ENCODE measurements at places on chromosomes 12 and 14.

- DNase-seq = peak; percentile 69
Observed at GRCh38 chr12:12334367-12335040, 15.5 kb downstream of the MANSC1 start.

- no peak for DNase-seq
Observed at GRCh38 chr12:114406316-114406983, 506 bp upstream of the TBX5 start.

GRCh38 chr12:5864972-5865371 is 80.1 kb downstream of the ANO2 start:
- DNase-seq = no peak

DNA sequence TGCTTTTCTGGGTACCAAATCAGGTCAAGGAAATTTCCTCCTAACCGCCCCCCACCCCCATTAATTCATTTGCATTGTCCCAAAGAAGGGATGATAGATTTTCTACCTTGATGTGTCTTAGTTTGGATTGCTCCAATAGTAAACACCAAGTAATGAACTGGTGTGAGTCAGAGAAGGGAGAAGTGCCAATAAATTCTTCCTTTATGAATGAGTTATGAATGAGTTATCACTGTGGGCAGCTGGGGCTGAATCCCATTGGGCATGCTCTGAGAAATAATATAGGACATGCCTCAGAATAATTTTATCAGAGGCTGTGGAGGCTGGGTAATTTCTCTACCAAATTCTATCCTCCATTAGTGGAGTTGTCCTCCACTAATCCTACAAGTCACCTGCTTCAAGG is 277.9 kb upstream of the FLRT2 start:
- DNase-seq = no peak

DNA sequence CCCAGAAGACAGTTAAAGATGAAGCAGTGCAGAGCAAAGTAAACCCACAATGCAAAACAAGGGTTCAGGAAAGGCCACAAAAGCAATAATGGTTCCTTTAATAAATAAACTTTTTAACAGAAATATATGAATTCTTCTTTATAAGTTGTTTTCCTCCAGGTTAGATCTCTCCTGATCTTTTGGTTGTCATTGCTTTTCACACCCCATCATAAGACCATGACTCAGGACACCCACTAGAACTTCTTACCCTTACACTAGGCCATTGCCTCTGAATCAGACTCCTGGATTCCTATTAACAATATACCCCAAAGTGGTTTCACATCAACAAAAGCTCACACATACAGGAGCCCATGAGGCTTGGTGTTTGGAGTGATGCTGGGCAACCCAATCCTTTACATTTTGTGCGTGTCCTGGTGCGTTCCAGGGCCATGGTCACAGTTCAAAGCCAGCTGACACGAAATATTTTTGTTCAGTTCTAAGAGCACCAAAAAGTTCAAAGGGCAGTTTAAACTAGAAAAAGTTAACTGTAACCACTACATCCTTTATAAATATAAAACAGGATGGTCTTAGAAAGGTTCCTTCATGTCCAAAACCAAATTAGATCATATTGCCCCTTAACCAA is 187.0 kb downstream of the EPS8 start:
- DNase-seq = no peak

DNA sequence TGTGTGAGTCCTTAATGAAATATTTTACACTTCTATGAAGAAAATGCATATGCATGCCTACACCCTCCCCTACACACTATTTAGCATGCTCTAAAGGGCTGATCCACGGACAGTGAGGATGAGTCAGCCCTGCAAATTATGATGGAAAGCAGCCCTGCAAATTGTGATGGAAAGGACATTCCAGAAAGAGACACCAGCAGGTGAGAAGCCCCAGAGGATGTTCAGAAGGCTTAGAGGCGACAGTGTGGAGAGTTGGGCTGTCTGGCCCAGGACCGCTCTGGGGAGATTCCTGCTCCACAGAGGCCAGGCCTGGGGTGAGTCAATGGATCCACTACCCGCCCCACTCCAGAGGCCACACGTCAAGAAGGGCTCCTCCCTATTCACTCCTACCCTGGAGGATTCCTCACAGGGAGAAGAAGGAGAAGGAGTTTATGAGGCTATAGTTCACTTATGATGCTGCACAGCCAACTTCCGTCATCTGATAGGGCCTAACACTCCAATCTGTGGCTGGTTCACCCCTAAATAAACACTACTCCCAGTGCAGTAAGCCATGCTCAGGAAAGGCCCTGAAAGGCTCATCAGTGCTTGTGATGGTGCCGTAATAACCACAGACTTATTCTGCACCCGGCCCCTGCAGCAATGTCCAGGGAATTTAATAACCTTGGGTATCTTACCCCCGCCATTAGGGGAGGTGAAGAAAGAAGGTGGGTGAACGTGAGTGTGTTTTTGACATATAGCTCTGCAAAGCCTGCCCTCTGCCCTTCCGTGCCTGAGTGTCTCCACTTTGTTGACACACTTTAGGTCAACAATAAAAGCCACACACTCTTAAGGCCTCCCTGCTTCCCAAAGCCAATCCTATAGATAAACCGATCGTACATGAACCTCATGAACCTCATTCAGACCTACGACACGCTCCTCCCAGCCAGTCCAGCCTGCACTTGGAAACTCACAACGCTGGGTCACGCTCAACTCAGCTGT is 46.4 kb downstream of the CLMN start:
- DNase-seq = peak; percentile 77

DNA sequence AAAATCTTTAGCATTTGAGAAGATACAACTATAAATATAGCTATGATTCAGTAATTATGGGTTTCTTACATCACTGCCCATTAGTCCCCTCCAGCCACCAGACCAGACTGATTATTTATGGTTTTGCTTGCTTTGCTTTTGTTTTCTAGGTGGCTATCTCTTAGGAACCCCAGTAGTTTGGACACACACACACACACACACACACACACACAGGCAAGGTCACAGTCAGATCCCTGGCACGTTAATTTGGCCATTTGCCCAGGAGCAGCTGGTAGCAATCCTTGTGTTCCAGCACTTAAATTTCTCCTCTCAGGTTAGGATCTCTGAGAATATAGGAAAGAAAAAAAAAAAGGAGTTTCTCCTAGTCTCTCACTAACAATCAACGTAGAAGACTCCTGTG is 90.2 kb upstream of the RESF1 start:
- DNase-seq = no peak

GRCh38 chr12:113149361-113150150 is at the start of gene CFAP73:
CFAP73 (plus strand) TSS chr12:113149724; CDS start chr12:113149858, 134 bp downstream.
- DNase-seq = peak; percentile 74

GRCh38 chr14:81256289-81256960 is 35.7 kb upstream of the GTF2A1 start:
- DNase-seq = no peak

DNA sequence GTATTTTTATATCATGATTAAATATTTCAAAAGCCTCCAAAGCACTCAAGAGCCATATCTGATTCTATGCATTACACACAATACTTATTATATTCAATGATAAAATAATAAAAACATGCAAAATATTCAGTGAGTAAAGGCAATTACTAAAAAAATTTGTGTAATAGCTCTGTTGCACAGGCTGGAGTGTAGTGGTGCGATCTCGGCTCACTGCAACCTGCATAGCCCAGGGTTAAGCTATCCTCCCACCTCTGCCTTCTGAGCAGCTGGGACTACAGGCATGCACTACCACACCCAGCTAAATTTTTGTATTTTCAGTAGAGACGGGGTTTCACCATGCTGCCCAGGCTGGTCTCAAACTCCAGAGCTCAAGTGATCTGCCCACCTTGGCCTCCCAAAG is 45.4 kb downstream of the SBNO1 start:
- DNase-seq = no peak

- DNase-seq = no peak
Observed at GRCh38 chr12:304805-305204, 42.2 kb upstream of the SLC6A13 start.

DNA sequence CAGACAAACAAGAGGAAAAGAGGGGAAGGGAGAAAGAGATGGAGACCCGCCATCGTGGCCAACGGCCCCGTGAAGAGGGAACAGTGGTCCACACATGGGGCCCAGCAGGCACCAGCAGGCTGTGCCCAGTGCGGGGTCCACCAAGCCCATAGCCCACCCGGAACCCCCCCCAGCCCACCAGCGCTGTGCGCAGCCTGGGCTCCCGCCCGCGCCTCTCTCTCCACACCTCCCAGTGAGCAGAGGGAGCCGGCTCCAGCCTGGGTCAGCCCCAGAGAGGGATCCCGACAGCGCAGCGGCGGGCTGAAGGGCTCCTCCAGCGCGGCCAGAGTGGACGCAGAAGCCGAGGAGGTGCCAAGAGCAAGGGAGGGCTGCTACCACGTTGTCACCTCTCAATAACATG is 105.0 kb upstream of the TMTC1 start:
- no peak for DNase-seq

DNA sequence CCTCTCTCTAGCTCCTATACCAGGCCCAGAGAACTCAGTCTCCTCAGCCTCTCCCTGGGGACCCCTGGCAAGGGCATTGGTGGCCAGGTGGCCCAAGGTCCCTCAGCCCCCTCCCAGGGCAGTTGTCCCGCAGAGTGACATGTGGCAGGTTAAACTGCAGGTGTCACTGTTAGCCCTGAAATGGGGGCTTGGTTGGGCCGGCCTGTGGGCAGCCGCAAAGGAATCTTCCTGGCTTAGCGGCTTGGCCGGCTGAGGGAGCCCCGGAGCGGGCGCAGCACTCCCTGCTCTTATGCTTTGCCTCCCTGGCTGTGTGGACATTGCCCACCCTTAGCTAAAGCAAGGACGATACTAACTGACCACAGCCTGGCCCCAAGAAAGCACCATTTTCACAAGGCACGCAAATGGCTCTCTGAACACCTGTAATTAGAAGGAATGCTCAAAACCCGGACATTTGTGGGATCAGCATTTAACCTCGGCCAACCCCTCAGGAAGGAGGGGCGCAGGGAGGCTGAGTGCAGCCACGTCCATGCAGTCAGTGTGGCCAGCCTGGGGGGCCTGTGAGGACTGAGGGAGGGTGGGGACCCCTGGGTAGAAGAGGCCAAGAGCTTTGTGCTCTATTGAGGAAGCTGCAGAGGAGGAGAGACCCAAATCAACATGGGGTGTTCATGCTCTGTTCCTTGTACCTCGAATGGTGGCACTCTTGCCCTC is 82.2 kb downstream of the PAPOLA start:
- peak; percentile 36 for DNase-seq

DNA sequence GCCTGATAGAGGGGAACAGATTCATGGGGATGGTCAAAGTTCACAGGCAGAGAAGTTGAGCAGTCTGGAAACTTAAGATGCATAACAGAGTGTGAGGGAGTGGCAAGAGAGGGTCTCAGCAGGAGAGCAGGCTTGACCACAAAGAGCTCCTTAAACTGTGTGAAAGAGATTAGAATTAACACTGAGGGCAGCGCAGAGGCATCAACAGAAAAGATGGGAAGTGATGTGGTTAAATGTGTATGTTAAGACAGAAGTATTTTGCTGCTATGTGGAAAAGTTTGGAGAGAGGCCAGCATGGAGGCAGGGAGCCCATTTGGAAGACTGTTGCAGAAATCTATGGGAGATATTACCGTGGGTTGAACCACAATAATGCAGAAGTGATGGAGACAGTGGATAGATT is 122.7 kb upstream of the LMNTD1 start:
- DNase-seq = no peak

DNA sequence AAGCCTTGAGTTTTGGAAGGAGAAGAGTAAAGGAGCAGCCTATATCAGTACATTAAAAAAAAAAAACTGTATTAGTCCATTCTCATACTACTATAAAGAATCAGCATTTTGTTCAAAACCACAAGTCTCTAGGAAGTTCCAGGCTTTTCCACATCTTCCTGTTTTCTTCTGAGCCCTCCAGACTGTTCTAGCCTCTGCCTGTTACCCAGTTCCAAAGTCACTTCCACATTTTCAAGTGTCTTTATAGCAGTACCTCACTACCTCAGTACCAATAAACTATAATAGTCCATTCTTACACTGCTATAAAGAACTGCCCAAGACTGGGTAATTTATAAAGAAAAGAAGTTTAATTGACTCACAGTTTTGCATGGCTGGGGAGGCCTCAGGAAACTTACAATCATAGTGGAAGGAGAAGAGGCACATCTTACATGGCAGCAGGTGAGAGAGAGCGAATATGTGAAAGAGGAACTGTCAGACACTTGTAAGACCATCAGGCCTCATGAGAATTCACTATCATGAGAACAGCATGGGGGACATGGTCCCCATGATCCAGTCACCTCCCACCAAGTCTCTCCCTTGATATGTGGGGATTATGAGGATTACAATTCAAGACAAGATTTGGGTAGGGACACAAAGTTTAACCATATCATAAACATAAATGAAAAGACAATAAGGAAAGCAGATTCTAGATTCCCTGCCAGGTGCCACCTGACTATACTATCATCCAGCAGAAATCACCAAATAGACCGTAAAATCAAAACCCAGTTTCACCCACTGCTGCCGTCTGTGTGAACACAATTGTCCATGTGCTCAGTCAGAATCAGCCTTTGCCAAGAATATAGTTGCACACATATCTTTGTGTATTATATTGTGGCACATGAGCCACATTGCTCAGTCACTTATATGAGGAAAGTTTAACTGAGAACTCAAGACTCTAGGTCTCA is 27.8 kb downstream of the TOGARAM1 start:
- DNase-seq = peak; percentile 16

- DNase-seq = no peak
Observed at GRCh38 chr12:116689521-116689920, 48.3 kb downstream of the SPRING1 start.

DNA sequence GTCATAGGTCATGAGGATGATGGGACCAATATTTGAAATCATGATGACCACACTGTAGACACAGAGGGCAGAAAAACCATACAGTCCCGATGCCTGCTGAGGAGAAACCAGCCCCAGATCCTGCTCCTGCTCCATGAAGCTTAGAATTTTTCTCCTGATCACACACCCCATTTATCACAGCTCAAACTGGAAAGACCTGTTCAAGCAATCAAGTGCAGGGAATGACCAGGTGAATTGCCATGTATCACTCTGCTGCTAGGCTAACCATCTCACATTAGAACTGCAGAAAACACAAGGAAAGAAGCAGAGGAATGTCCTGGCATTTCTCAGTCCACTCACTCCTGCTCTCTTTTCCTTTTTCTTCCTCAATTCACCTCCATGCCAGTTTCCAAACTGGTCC is 18.1 kb downstream of the MANSC1 start:
- DNase-seq = no peak

DNA sequence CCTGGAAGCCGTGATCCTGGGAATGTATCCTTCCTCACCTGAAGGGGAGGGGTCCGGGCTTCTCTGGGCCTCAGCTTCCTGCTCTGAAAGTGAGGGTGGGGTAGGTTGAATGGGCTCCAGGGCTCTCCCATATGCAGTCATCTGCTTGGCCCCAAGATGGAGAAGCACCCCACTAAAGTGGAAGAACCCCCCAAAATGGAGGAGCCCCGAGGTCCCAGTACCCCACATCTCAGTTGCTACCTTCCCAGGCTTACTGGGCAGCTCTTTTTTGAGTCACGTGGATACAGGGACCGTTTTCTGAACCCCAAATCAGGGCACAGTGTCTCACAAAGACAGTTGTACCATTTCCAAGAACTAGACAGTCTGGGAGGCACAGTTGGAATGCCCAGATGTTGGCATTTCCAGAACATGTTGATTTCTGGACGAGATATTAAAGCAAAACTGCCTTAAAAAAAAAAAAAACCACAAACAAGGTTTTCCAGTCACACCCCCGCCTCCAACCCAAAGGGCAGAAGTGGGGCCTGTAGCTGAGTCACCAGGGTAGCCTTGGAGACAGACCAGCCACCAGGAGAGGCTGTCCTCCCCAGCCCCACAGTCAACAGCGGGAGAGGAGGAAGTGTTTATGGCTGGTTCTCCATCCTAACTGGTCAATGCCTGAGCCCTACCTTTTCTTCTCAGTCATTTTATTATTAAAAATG is 12.1 kb downstream of the VASH1 start:
- DNase-seq = no peak

- no peak for DNase-seq
Observed at GRCh38 chr12:130179191-130179590, 16.9 kb downstream of the FZD10 start.

GRCh38 chr12:131990066-131990979 is 40.6 kb downstream of the EP400 start:
- no peak for DNase-seq
